ENCODE measurements at places on chromosomes 3 and 15.
A peak's percentile ranks its signal among the peaks of the same experiment; 100 is the strongest.

DNA sequence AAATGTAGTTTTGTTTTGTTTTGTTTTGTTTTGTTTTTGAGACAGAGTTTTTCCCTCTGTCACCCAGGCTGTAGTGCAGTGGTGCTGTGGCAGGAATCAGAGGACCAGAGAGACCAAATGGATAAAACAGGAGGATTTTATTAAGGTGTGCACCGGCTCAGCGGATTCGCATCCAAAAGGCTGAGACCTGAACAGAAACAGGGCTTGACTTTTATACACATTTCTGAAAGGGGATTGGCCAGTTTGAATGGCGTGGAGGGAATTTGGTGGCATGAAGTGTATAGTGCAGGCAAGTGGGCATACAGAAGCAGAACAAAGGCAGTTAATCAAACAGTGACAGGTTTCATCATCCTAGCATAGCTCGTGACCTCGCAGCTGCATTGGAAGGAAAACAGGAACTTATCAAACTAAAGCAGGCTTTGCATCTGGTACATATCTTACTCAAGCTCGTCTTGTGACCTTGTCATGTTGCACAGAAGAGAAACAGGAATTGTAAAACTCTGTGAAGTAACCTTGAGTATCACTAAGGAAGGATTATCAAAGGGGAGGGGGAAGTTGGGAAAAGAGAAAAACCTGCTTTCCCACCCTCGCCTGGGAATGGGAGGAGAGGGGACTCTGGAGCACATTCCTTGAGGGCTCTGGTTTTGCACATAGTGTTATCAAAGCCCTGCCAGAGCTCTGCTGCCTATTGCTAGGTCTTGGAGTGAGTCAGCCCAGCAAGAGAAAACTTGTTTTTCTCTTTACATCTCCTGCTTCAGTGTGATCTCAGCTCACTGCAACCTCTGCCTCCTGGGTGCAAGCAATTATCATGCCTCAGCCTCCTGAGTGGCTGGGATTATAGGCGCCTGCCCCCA is 38.5 kb downstream of the C3orf62 start:
- peak; percentile 86 for DNase-seq

GRCh38 chr3:24451461-24452099 is 43.1 kb downstream of the THRB start:
- DNase-seq, result no peak

- DNase-seq, result peak; percentile 14
Observed at GRCh38 chr3:8837162-8837561, 67.7 kb upstream of the OXTR start.

DNA sequence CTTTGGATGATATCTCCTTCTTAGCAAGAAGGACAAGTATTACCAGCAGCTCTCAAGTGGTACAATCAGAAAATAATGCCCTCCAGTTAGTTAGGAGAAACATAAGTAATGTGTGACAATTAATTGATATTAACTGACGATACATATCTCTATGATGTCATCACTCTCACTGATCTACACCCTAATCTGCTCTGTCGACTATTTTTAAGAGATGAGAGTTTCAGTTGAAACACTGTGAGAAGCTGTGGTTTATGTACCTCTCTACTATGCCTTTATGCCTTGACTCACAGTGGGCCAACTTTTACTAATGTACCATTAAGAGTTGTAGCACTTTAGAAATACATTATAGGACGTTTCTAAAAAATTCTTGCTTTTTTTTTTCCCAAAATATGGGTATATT is 8.6 kb downstream of the CEP152 start:
- DNase-seq, result no peak

DNA sequence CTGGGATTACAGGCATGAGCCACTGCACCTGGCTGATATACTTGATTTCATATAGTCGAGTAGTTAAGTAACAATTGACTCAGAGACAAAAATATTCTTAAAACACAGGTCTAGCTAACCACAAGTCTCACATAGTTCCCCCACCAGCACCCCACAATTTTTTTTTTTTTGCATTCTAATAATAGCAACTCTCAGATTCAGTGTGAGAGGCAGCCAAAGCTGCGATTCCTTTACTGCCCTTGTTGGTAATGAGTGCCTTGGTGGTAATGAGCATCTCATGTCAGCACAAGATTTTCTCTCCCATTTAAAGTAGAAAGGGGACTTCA is 72.5 kb downstream of the WWTR1 start:
- DNase-seq, result no peak

- DNase-seq, result no peak
Observed at GRCh38 chr3:159139326-159139725, 337.5 kb downstream of the MFSD1 start.

GRCh38 chr3:30982416-30983075 is 88.1 kb upstream of the GADL1 start:
- DNase-seq, result no peak

DNA sequence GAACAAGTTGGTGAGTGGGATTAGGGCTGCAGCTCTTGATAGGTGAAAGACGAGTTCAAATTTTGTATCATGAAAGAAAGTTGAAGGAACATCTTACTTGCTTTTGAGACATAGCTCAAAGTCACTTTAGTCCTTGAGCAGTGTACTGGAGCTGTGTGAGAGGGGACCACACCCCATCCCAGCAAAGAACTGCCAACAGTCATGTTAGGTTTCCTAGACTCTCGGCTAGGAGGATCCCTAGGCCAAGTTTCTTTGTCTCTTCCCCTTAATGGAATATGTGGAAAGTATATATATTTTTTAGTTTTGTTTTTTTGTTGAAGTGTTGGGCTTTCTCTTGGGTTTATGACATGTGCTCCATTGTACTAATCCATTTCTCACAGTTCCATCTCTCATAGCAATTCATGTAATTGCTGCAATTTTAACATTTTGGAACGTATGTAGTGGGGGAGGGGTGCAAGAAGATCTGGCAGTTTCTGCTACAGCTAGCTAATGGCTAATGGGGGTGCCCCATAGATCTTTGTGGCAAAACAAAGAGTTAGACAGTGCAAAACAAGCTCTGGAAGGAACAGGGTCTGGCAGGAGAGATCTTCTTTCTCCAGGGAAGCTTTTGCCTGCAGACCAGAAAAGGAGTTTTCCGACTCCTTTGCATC is 25.1 kb downstream of the TLNRD1 start:
- no peak for DNase-seq

DNA sequence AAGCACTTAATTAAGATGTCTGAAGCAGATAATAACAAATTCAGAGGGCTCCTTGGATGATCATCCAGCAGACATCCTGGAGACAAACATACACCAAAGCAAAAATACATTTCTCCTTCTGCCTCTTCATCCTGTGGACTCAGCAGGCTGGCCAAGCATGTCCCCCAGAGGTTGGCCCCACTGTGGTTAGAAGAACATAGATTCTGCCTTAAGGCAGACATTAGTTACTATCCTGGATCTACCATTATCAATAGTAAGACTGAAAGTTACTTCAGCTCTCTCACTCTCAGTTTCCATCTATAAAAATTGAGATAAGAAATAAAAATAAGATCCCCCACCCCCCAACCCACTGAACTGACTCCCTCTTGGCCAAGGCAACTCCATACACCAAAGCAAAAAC is 28.6 kb upstream of the TGFBR2 start:
- DNase-seq, result no peak

DNA sequence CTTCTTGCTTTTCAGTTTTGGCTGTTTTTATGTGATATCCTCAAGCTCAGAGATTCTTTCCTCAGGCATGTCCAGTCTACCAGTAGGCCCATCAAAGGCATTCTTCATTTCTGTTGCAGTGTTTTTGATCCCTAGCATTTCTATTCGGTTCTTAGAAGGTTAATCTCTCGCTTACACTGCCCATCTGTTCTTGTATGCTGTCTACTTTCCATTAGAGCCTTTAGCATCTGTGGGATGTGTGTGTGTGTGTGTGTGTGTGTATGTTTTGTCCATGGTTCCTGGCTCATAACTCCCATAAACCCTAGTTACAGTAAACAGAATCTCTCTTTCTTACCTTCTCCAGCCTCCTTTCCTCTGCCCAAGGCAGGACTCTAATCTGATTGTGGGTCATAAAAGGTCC is 5.1 kb upstream of the SLC22A13 start:
- DNase-seq, result no peak

DNA sequence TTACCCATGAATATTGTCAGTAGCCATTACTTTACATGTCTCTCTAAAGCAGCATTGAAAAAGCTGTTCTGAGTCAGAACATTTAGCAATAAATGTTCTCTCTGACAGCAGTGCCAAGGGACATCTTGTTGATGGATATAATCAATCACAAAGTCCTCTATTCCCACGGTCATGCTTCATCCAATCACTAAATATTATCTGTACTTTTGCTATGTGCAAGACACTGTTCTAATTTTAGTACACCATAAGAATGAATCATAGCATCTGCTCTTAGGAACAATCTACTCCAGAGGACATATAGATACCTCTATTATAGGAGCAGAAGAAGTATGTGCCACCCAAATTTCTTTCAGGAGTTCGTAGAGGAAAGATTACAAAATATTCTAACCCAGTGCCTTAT is 142.5 kb upstream of the MBNL1 start:
- no peak for DNase-seq

DNA sequence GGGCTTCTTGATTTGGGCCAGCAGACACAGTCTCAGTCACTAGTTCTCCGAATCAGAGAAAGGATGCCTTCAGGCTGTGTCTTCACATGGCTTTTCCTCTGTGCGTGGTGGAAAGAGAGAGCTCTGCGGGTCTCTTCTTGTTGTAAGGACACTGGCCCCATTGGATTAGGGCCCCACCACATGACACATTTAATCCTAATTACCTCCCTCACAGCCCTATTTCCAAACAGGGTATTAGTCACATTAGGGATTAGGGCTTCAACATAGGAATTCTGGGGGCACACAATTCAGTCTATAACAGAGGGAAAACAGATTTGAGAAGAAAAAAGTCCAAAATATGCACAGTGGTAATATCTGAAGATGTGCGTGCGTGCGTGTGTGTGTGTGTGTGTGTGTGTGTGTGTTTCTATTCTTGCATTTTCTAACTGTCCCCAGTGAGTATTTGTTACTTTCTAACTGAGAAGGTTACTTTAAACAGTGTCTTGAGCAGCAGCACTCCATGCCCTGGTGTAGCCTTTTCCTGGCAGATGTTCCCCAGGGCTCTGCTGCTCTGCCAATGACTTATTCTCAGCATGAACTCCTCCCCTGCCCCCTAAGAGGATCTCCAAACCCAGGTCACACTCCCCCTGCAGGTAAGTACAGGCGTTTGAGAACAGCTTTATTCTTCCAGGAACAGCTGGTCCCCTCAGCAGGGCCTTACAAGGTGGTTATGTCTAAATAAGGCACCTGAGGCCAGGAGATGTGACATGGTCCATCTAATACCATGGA is 72.9 kb downstream of the RPL39L start:
- peak; percentile 43 for DNase-seq

DNA sequence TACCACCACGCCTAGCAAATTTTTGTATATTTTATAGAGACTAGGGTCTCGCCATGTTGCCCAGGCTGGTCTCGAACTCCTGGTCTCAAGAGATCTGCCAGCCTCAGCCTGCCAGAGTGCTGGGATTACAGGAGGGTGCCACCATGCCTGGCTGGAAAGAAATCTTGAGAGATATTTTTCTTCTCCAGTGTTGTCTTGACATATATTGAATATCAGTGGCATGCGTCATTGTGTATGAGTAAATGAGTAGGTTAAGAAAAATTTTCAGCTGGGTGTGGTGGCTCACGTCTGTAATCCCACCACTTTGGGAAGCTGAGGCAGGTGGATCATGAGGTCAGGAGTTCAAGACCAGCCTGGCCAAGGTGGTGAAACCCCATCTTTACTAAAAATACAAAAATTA is 3.5 kb upstream of the PIF1 start:
- no peak for DNase-seq

DNA sequence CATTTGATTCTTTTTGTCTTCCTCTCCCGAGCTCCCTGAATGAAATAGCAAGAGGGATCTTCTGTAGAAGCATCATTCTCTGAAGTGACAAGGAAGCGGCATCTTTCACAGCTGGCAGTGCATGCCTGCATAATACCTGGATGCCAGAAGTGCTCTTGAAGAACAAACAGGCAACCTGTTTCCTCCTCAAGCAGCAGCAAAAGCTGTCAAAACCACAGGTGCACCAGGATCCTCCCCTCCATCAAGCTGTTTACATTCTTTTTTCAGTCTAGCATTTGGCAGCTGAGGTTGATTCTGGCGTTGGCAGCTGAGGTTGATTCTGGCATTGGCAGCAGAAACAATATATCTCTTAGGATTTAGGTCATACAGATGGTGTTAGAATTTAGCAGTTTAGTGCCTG is 979.0 kb downstream of the TUSC7 start:
- no peak for DNase-seq

- no peak for DNase-seq
Observed at GRCh38 chr15:75149867-75150709, 51.6 kb upstream of the C15orf39 start.

DNA sequence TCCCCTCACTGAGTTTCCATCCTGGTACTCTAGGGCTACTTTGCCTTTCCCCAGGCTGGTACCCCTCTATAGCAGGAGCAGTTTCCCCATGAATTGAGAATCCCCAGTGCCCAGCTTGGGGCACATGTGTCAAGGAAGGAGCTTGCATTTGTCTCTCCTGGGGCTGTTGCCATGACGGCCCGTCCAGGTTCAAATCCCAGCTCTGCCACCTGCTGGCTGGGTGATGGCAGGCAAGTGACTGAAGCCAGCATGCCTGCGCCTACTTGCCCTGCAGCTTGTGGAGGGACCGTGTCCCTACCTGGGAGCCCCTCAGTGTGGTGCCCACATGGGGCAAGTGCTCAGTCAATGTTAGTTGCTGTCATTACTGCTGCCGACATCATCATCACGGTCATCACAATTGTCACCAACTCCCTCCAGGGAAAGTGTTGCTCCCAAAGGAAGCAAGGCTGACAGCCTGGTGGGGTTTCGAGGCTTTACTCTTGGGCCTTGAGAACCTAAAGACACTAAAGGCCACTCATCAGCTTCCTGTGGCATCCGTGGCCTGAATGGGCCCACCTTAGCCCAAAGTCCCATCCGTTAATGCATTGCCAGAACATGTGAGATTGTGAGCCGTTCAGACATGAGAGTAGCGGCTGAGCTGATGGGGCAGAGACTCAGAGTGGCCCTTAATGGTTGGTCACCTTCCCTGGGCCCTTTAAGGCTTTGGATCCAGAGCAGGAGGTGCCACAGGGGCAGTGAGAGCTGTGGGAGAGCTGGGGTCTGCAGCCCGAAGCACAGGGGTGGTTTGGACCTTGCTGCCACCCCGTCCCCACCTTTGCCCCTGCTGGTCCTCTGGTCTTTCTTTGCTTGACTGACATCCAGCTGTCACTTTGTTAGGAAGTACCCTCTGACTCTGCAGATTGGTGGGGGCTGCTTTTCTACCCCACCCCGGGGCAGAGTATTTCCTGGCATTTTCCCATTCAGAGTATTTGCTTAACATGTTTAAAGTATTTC is 144.4 kb downstream of the DNAJB8 start:
- DNase-seq, result peak; percentile 73

All from lung microvascular endothelial cell (primary cell).